Kidney capillary endothelial cell (primary cell): ENCODE measurements at places on chromosomes 7 and 10.

- no peak for DNase-seq
Observed at GRCh38 chr10:61847640-61848039, 53.9 kb upstream of the ARID5B start.

DNA sequence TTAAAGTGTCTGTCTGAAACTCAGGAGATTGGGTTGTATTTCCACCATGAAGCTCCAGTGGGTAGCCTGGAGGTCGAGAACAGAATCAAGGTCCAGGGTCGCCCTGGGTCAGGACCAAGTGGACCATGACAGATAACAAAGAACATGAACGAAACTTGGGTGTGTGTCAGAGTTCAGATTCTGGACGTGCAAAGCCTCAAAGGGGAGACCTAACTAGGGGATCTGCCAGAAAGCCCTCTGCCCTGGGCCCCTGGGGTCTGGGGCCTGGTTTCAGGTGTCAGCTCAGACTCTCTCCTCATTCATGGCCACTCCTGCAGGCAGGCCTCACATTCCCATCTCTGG, 1.6 kb downstream of the RASSF4 start:
- no peak for DNase-seq

- no peak for DNase-seq
Observed at GRCh38 chr7:50359995-50360925, 55.7 kb downstream of the IKZF1 start.

DNA sequence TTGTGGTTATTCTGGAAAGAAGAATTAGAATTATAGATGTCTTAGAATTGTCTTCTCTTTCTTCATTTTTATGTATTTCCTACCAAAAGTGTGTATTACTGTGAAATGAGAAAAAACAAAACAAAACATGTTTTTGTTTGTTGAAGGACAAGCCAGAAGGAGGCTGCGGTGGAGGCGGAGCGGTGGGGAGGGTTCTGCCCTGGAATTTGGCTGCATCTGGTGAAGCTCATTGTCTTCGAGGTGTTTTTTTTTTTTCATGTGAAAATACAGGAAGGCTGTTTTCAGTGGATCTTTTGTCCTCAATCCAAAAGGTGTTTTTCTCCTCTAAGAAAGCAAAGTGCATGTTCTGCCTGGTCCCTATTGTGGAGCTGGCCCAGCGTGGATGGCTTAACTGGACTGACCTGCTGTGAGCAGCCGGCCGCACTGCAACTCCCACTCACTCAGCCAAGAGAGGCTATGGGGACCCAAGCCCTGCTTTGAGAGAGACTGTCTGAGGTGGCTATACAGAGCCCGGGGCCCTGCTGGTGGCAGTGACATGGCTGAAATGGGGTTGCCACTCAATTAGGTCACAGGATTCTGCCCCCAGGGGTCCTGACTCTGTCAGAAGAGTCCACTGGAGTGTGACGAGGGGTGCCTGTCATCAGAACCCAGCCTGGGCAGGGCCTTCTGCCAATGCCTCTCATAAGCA, 184.9 kb upstream of the MKI67 start:
- no peak for DNase-seq

DNA sequence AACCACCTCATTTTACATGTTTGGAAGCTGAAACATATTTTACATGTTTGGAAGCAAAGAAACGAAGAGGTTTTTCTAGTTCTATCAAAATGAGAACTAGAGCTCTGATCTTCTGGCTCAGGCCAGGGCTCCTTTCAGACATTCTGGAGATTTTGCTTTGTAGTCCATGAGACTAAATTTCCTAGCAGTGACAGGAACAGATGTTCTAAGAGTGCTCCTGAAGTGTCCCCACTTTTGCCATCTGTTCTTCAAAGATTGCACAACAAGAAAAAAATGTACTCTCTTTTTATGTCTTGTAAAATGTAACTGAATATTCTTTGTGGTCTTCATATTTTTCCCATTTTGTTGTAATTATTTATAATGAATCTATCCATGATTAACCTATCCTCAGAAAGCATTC, 196.4 kb upstream of the PCLO start:
- no peak for DNase-seq

DNA sequence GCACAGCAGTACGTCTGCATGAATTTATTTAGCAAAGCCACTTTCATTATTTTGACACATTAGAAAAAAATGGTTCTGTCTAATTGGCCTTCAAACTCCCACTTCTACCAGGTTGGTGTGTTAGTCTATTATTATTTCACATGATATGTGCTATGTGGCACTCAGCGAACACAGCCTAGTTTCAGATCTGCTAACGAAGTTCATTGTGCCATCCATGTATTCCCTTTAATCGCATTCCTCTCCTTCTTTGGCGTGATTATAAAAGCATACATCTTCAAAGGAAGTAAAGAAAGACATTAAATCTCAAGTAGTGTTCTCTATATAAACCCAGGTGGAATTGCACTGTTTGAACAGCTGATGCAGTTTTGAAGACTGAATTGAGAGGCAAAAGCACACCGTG, 96.4 kb upstream of the CACNA2D1 start:
- DNase-seq = no peak

GRCh38 chr10:88297103-88297502, 286.0 kb downstream of the RNLS start:
- no peak for DNase-seq

GRCh38 chr10:113056030-113056429, 106.0 kb downstream of the TCF7L2 start:
- no peak for DNase-seq

- DNase-seq = no peak
Observed at GRCh38 chr10:99170116-99170675, 65.5 kb downstream of the HPSE2 start.

DNA sequence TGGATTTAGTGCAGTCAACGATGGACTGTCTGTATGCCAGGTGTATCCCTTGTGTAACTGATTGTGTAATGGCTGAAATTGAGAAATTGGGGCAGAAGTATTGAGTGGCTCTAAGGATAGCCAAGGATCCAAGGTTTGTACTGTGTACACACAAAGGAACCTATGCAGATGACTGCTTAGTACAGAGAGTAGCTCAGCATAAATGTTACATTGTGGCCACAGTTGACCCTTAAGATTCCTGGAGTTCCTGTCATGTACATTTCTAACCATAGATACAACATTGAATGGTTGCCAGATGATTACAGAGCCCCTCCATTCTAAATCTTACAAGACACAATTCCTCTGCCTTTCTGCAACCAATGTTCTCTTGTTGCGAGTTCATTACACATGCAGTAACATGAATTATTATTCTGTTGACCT, 25.3 kb downstream of the CCDC126 start:
- no peak for DNase-seq

- peak; percentile 94 for DNase-seq
Observed at GRCh38 chr10:14588084-14588937, 186.4 kb downstream of the FAM107B start.

- DNase-seq = no peak
Observed at GRCh38 chr10:126593968-126594701, 76.4 kb downstream of the C10orf90 start.

DNA sequence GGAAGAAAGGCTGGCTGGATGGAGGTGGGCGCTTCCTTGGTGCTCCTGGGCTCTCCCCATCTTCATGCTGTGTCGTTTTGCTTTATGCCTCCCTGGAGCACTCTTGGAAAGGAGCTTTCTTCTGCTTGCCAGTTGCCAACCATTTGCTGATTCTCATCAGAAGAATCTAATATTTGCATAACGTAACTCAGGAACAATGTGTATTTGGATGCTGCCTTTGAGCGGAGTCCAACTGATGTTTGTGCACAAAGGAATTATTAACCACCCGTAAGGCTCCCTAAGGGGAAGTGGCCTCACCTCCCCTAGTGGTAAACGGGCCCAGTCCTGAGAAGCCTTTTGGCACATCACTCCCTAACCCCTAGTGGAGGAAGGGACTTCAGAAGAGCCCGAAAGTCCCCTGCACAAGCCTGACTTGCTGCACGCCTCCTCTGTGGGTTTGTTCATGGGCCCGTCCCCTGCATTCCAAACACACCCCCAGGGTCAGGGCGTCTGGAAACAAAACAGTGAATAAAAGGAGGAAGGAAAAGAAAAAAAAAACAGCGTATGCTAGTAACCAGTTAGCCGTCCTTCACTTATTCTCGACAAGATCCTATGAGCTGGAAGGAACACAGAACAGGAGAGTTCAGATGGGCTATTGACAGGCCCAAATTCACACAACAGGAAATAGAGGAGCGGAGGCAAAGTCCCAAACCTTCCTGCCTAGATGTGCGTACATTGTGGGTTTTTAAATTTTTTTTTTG, 602.2 kb downstream of the LRMDA start:
- no peak for DNase-seq

GRCh38 chr7:99132595-99133321, 11.2 kb downstream of the SMURF1 start:
- no peak for DNase-seq

DNA sequence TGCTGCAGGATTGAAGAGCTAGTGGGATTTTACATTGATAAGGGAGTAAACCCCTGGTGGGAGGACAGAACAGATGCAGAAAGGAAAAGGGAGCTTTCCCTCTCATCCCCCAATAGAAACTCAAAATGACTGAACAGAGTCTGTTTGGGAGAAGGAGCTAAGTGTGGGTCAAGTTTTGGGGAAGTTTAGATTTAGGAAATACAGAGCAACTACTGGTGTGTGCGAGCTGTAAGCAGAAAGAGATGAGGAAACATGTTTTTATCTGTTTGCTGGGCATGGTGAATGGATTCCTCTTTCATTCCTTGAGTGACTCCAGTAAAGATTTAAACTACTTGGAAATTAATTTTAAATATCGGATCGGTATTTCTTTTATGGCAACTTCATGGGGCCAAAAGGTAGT, 132.7 kb downstream of the AOAH start:
- no peak for DNase-seq

- DNase-seq = no peak
Observed at GRCh38 chr10:87837445-87837844, 19.4 kb upstream of the ATAD1 start.

DNA sequence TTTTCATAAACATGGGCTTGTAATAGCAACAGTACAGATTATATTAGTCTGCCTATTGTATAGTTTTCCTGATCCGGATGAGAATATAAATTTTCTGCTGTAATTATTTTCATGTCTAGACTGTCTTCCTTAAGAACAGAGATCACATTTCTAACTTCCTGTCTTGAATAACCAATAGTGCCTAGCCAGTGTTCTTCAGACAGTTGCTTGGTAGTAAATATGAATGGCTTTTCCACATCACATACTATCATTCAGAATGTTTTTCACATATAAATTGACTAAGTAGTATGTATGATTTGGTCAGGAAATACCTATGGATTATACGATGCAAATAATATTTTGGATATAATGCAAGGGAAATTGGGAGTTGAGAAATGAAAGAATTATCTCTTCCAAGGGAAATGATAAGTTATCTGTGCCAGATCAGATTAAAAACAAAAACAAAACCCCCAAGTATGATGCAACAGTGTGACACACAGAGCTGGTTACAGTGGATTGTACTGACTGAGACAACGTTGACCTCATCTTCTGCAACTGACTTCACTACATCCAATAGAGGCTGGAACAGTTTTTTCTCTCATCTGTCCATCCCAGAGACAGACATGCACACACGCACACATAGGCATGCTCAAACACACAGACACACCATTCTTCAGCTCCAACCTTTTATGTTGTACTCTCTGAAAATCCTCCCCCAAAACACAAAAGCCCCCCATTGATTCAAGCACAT, 16.4 kb downstream of the ITGA8 start:
- DNase-seq = peak; percentile 51

GRCh38 chr10:63633677-63634487, 112.7 kb downstream of the REEP3 start:
- peak; percentile 36 for DNase-seq

- peak; percentile 92 for DNase-seq
Observed at GRCh38 chr10:75111365-75111906, at the start of gene SAMD8. Gene SAMD8 (plus strand): TSS chr10:75111656. CDS start chr10:75150529, 38,873 bp downstream.

DNA sequence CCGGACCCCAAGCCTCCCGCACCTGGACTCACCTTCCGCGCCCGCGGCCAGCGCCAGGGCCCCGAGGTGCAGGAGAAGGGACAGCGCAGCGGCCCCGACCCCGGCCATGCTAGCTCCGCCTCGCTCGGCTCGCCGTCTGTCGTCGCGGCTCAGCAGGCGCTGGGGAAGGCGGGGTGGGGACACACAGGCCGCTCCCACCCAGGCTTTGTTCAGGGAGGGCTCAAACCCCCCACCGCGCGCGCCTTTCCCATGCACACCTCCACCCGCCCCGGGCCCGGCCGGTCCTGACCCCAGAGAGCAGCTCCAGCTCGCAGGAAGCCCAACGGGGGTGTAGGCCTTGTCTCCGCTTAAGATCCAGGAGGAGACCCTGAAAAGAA, at the start of gene KCP:
Gene KCP, minus strand, starts transcription at position 141 of the 377 bp plus-strand sequence. Its CDS starts 33 bp downstream, at position 108.
- DNase-seq = no peak

GRCh38 chr10:15305634-15306033, 65.5 kb downstream of the FAM171A1 start:
- no peak for DNase-seq

DNA sequence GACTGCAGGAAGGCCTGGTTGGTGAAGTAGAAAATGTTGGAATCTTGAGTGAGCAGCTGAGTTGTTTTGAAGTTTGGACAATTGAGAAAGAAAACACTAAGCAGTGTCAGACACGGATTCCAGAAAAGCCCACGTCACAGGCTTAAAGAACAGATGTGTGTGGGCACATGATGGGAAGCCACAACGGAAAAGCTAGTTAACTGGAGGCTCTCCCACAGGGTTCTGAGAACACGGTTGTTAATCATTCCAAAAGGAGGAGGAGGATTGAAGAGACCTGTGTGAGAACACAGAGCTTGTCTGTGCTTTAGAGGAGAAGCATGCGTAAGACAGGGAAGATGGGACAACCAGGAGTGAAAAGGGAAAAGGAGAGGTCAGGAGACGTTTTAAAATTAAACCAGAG, 42.6 kb downstream of the SHH start:
- DNase-seq = no peak

DNA sequence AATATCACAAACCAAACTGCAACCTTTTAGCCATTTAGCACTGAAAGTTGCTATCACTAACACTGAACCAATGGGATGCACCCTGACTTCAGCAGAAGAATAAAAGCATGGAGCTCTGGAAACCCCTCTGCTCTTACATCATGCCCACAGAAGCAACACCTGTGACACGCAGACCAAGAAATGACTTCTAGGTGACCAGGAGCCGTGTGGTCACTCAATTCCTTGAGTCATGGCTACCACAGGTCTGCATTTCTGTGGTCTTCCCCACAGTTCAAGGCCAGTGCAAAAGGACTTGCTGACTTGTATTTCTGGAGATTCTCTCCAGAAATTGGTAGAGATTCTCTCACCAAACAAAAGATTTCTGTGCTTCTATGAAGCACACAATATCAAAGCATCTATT, 38.3 kb downstream of the NRCAM start:
- DNase-seq = no peak

- DNase-seq = no peak
Observed at GRCh38 chr10:132593389-132593788, 55.8 kb downstream of the INPP5A start.

DNA sequence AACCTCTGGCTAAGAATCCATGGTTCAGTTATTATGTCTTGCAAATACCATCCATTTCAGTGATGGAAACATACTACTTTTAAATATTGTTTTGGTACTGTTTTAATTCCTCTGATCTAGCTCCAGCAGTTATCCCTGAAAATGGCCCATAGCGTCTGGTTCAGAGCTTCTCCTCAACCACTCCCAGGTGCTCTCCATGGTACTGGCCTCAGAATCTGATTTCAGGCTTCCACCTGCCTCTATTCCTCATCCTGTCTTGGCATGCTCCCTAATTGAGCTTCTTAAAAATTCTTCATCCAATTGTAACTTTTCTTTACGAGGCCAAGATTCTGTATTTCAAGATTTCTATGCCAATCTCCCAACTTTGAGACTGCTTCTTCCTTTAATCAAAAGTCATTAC, 236.3 kb downstream of the HTR7 start:
- DNase-seq = peak; percentile 3

- DNase-seq = no peak
Observed at GRCh38 chr7:418636-419280, 100.9 kb downstream of the PDGFA start.
